HuH-7.5 (cell line): ENCODE measurements at places on chromosomes 11 and 22.

GRCh38 chr11:126515501-126515900 is 160.0 kb downstream of the ST3GAL4 start:
- no peak for DNase-seq

- no peak for DNase-seq
These were observed 478.8 kb upstream of the RAG2 start for GRCh38 chr11:37076866-37077265.

DNA sequence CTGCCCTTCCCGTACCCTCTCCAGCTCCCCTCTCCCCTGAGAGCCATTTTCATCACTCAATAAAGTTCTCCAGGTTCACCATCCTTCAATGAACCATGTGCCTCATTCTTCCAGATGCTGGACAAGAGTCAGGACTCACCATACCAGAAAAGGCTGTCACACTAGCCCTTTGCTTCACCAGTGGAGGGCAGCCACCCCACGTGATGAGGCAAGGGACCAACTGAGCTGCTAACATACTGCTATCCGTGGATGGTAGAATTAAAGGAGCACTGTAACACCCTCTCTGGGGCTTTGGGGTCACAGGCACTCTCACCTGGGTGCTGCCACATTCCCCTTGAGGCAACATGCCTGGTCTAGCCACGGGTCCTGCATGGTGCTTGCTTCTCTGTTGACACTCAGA is 13.1 kb upstream of the OR5I1 start:
- DNase-seq: no peak

- DNase-seq: no peak
These were observed 25.0 kb downstream of the FCHSD2 start for GRCh38 chr11:73117071-73117470.

DNA sequence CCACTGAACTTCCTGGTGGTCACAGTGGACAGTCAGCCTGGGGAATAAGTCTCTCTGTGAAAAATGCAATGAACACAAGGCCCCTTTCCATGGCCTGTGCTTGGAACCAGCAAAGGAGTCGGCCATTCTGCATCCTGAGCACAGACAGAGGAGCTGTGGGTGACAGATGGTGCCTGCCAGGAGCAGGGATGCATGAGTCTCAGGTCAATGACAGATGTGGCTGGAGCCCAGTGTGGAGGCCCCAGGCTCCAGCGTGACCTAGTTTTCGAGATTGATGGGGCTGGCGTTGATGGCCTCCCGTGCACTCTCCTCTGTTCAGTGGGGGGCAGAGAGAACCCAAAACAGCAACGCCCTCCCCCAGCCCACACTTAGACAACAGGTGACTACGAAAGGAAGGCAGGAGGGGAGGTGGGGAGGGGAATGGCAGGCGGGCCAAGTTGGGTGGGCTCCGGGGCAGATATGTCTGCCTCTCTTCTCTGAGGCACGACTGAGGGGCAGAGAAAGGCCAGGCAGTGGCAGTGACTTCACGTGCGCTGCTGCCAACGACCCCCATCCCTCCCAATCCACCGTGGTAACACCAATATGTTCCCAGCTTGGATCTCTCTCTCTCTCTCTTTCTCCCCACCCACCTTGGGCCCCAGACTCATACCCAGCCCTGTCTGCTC is 34.4 kb upstream of the CD5 start:
- DNase-seq: no peak

- no peak for DNase-seq
These were observed 12.6 kb downstream of the PRAME start for GRCh38 chr22:22546490-22546889.

DNA sequence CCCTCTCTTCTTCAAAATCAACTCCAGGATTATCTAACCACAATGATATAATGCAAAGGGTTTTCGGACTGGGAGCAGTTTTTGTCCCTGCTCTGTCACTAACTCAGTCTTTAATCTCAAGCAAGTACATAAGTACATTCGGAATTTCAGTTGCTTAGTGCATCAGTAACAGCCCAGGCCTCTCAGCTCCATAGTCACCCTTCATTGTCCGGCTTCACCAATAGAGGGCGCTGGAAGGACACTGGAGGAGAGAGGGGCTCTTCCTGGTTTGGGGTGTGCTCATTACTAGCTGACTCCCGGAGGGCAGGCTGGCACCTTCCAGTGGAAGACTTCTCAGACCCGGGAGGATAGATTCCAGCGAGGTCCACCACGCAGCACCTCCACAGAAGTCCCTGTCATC is 90.4 kb upstream of the PDGFD start:
- peak; percentile 11 for DNase-seq

GRCh38 chr22:28398981-28399380 is 280.7 kb downstream of the TTC28 start:
- DNase-seq: no peak
